Spleen (tissue), 13 donors: ENCODE measurements at places on chromosomes 12 and 14. TPM values are rescaled to one million over a fixed set of nuclear protein-coding genes. Genes with fewer than 3 reads are reported as not detected.

The PTPRO gene
- total RNA-seq, result 6.1 TPM

GRCh38 chr12:14211947-14212387 lies 153.5 kb upstream of the ATF7IP start:
- no peak for DNase-seq

DNA sequence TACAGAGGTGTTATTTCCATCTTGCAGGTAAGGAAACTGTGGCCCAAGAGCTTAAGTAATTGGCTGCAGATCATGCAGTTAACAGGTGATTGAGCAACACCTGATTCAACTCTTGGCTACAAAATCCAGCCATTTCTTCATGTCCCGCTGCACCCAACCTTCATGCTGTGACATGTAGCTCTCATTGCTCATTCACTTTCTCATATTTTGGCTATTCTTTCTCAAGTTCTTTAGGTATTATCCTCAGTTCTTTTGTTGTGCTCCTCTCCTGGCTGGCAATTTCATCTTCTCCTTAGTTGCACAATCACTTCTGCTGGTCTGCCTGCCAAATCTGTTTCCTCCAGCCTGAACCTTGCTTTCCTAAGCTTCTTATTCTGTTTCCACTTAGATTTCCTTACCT lies 300.8 kb downstream of the SSPN start:
- DNase-seq, result no peak

GRCh38 chr14:100538351-100539002 lies 48.7 kb downstream of the BEGAIN start:
- DNase-seq, result peak; percentile 75

- DNase-seq, result no peak
Measured at GRCh38 chr12:88940854-88941253, 360.6 kb upstream of the KITLG start.

The FITM1 gene
- total RNA-seq, result 12.1 TPM

DNA sequence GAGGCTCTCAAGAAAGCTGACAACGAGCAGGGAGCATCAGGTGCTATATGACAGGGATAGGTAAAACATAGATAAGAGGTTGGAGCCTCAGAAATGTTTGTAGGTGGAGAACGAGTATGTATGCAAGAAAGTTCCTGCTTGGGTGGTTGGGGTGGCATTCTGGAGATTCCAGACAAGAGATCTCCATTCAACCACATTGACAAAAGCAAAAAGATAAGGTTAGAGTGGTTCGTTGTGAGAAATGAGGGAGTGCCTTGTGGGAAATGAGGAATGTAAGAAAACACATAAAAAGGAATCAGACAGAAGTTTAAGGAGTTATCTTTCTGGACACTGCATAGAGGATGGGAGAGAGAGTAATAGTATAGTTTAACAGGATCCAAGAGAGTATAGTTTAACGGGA lies 290.3 kb downstream of the DPF3 start:
- DNase-seq, result no peak

- no peak for DNase-seq
Measured at GRCh38 chr14:20516921-20517320, 11.6 kb downstream of the RNASE10 start.

The FGF23 gene
- total RNA-seq, result not detected

DNA sequence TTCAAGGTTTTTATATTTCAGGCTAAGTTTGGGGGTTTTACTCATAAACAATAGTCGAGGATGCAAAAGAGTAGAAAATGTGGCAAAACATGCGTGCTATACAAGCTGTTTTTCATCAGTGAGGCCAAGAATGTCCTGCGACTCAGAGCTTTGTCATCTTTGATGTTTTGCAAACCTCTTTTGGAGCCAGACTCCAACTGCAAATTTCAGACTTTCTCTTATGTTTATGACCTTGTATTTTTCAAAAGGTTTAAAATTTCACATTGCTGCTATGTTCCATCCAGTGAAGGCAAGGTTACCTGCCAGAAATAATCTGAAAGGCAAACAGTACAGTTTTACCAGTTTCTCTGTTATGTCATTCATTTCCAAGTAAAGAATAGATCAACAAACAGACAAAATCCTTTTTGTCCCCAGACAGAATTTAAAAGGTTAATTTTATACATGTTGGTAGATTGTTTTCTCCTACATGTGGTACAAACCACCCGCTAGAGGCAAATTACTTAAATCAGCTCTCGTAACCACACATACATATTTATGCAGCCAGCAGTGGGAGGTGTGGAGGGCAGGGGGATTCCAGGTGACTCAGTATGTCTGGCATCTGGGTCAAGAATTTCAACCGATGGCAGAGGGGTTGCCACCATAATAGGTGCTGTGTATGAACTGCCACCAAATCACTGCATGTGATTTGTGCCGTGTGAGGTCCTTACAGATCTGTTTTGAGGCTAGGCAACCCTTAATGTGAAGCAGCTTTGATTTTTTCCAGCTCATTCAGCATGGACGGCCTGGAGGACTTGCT lies 119.8 kb upstream of the CPM start:
- no peak for DNase-seq

The KIF5A gene
- 0.09 TPM for total RNA-seq

GRCh38 chr12:55935738-55936151 lies 4.8 kb downstream of the DGKA start:
- peak; percentile 80 for DNase-seq

- DNase-seq, result peak; percentile 87
Measured at GRCh38 chr14:68815298-68816182, 22.7 kb upstream of the ZFP36L1 start.

The OGFOD2 gene
- total RNA-seq, result 15.0 TPM

- no peak for DNase-seq
Measured at GRCh38 chr12:93698307-93699092, 21.3 kb downstream of the CRADD start.
